Activated CD4-positive, alpha-beta T cell treated with anti-CD3 and anti-CD28 coated beads for 24 hours (primary cell): ENCODE measurements at places on chromosomes 1 and 21.

GRCh38 chr1:229196404-229197264 lies 74.3 kb upstream of the RAB4A start:
- no peak for DNase-seq

DNA sequence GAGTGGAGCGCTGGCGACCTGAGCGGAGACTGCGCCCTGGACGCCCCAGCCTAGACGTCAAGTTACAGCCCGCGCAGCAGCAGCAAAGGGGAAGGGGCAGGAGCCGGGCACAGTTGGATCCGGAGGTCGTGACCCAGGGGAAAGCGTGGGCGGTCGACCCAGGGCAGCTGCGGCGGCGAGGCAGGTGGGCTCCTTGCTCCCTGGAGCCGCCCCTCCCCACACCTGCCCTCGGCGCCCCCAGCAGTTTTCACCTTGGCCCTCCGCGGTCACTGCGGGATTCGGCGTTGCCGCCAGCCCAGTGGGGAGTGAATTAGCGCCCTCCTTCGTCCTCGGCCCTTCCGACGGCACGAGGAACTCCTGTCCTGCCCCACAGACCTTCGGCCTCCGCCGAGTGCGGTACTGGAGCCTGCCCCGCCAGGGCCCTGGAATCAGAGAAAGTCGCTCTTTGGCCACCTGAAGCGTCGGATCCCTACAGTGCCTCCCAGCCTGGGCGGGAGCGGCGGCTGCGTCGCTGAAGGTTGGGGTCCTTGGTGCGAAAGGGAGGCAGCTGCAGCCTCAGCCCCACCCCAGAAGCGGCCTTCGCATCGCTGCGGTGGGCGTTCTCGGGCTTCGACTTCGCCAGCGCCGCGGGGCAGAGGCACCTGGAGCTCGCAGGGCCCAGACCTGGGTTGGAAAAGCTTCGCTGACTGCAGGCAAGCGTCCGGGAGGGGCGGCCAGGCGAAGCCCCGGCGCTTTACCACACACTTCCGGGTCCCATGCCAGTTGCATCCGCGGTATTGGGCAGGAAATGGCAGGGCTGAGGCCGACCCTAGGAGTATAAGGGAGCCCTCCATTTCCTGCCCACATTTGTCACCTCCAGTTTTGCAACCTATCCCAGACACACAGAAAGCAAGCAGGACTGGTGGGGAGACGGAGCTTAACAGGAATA lies 4.2 kb downstream of the TFAP2E start:
- no peak for DNase-seq

DNA sequence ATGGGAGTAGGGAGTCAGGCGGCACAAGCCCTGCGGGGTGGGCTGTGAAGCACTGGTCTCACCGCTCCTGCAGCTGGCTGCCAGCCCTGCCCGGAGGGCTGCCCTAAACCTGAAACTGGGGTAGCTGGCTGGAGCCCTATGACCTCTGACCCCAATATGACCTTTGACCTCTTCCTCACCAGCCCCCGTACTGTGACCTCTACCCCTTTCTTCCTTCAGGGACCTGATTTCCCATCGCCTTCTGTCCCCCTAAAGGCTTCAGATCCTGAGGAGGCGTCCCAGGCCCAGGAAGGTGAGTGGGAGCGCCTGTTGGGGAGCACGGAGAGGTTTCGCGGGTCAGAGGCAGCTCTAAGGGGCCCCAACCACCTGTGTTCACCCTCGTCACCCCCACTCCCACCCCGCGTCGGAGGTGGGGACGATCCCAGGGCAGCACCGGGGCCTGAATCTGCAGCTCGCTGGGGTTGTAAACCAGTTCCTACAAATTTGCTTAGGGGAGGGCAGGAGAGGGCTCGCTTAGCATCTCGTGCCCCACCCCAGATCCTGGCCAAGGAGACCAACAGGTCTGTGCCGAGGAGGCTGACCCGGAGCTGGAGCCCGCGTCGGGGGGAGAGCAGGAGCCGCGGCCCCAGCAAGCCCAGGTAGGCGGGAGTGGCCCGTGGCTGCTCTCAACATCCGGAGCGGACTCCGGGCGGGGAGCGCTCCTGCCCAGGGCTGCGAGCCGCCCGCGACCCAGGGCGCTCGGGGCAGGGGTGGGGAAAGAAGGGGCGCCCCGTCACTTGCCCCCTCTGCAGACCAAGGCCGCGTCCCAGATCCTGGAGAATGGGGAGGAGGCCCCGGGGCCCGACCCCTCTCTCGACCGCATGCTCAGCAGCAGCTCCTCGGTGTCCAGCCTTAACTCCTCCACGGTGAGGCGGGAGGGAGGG lies 7.3 kb downstream of the SYTL1 start:
- DNase-seq, result no peak

DNA sequence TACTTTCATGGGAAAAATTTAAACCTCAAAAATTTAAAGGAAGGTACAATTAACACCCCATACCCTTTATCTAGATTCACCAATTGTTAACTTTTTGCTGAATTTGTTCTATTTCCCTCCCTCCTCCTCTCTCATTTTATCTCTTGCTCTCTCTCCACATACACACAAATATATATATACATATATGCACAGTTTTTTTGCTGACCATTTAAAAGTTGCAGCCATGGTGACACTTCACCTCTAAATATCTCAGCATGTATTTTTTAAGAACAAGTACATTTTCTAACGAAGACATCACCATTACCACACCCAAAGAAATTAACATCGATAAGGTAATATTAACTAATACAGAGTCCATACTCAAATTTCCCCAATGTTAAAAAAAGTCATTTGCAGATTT lies 33.9 kb downstream of the LRIG2 start:
- no peak for DNase-seq

- no peak for DNase-seq
Observed at GRCh38 chr1:101005871-101006270, 19.7 kb downstream of the DPH5 start.
